ENCODE measurements at places on chromosomes 7 and 10.

- no peak for DNase-seq
These were observed 23.5 kb downstream of the OGDH start for GRCh38 chr7:44629829-44630522.

GRCh38 chr7:48832303-48832845 is 92.0 kb upstream of the CDC14C start:
- peak; percentile 6 for DNase-seq

DNA sequence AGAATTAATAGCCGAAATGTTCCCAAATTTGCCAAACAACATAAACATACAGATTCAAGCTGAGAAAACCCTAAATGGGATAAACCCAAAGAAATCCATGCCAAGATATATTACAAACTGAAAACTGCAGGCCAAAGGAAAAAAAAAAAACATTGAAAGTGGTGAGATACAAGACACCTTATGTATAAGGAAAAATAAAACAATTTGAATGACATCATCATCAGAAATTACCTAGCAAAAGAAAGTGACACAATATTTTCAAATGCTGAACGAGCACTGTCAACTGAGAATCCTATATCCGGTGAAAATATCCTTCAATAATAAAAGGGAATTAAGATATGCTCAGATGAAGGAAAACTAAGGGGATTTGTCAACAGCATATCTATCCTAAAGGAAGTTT is 66.5 kb downstream of the PHYHIPL start:
- no peak for DNase-seq

DNA sequence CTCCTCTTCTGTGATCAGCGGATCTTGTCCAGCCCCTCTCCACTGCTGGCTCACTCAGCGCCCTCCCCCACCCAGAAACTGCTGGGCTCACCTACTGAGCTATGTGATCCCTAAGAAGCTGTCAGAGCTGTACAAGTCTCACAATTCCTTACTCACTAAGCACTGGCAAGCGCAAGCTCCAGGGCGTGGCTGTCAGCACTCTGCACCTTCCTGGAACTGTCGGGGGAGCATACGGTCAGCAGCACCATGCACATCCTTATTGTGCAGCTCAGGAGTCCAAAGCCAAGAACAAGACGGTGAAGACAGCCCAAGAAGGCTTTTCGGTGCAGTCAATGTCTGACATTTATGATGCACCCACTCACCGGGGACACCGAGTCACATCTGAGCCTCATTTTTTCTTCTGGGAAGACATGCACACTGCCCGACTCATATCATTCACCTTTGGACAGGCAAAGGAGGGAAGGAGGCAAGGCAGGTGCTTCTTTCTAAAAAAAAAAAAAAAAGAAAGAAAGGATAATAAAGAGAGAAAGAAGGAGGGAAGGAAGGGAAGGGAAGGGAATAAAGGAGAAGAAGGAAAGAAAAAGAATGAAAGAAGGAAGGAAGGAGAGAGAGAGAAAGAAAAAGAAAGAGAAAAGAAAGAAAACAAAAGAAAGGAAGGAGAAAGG is 56.3 kb downstream of the ASB13 start:
- no peak for DNase-seq

- no peak for DNase-seq
These were observed 67.6 kb downstream of the MDFIC start for GRCh38 chr7:114989531-114989930.

- DNase-seq: no peak
These were observed 898 bp upstream of the SEM1 start for GRCh38 chr7:96710544-96710943.

DNA sequence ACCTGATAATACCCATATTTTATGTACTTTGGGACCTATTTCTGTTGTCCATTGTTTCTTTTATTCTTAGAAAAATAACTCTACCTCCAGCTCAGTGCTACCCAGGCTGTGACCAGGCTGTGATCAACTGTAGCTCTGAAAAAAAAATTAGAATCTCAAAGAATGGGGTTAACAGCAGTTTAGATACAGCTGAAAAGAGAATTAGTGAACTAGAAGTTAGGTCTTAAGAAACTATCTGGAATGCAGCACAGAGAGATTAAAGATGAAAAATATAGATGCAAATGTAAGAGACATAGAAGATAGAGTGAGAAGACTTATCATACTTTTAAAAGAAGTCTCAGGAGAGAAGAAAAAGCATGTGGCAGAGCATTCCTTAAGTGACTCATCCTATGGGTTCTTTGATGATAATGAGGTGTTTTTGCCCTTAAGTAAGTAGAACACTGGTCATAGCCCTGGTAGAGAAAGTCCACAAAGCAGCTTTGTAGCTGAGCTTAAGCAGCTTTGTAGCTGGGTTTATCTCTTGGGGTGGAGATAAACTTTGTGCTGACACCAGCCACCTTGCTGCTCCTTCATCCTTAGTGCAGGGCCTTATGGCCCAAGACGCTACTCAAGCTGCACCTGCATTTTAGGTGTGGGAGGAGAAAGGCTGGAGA is 27.3 kb upstream of the SFRP5 start:
- DNase-seq: no peak

- DNase-seq: no peak
These were observed 95.4 kb downstream of the MGMT start for GRCh38 chr10:129562487-129562886.

GRCh38 chr7:97179454-97180104 is 62.1 kb downstream of the SDHAF3 start:
- no peak for DNase-seq

GRCh38 chr7:50404392-50404791 is 45.8 kb downstream of the FIGNL1 start:
- no peak for DNase-seq

GRCh38 chr10:96960872-96961271 is 128.8 kb downstream of the LCOR start:
- DNase-seq: no peak

DNA sequence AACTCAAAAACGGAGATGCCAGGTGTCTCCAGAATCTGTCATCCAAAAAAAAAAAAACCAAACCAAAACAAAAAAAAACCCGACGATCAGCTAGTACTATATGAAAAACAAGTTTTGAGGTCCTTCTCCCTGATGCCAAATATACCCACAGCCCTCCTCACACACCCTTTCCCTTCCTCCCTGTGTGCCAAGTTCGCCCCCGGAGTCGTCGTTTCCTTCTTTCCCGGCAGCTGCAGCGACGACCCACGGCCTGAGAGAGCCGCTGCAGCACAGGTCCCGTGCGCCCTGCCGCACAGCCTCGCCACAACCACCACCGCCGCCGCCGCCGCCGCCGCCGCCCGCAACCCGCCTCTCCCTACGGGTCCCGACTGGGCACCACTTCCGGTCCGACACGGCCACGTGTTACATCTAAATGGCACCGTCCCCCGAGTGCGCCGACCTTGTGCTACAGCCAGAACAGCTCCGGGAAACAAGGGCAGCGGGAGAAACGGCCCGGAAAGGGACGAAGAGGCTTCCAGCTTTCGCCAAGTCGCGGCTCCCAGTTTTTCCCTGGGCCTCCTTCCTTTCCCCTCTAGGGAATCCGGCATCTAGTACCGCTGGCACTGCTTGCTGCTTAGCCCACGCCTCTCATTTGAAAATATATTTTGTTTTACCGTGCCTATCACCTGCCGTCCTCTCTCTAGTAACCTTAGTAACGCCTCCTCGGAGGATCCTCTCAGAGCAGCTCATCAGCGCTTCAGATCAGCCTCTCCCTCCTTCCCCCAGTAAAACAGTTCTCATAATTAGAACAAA is at the start of gene FRA10AC1:
TSS of gene FRA10AC1 (minus strand) at position 383 of the 792 bp plus-strand sequence. CDS start 2,486 bp downstream, outside the sequence.
- peak; percentile 91 for DNase-seq

Measured in dorsolateral prefrontal cortex (tissue), 122 donors.